ENCODE measurements at places on chromosomes 6 and 20. TPM values are rescaled to one million over a fixed set of nuclear protein-coding genes. Genes with fewer than 3 reads are reported as not detected.

ERVFRD-1 gene
- total RNA-seq = not detected

SPTLC3 gene
- total RNA-seq = 22.6 TPM

KIAA0408 gene
- 3.3 TPM for total RNA-seq

PTCHD4 gene
- total RNA-seq = 0.68 TPM

OR2H1 gene
- 7.5 TPM for total RNA-seq

GSTA1 gene
- 307 TPM for total RNA-seq

PXDC1 gene
- 14.3 TPM for total RNA-seq

LPIN3 gene
- 7.6 TPM for total RNA-seq

SLC13A3 gene
- 3.2 TPM for total RNA-seq

All from testis (tissue), 5 donors.